ENCODE measurements at places on chromosomes 13 and 19.

GRCh38 chr19:32469795-32470194 lies 64.2 kb downstream of the DPY19L3 start:
- DNase-seq, result no peak

DNA sequence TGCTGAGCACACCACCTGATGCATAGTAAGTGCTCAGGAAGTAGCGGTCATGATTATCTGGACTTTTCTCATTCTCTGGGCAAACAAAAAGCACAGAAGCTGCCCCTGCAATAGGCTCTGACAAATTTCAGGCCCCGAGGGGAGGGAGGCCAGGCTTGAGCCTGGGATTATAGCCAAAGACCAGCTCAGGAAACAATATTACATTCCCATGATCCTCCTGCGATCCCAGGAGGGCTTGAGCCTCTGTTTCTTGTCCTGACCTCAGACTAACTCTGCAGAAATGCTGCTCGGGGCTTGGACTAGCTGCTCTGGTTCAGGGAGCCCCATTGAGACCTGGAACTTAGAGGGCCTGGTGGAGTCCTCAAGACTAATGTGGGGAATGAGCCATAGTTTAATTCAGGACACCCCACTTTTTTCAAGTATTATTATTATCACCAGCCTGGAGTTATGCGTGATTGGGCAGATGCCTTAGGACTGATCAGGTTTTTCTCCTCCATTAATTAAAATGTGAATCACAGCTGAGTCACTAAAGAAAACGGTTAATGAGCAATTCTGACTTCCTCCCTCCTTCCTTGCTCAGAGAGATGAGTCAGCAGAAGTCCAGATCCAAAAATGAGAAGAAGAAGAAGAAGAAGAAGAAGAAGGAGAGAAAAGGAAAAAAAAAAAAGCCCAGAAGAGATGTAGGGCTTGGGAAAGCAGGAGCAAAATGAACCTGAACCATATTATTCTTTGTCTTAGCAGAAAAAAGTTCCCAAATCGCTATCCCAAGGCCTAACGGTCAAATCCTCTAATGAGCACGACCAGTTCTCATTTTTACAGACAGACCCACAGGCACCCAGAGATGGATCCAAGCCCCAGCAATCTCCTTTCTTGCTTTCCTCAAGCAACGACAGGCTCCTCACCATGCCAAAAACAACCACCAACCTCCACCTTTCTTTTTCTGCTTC lies 107.2 kb downstream of the CACNA1A start:
- no peak for DNase-seq

DNA sequence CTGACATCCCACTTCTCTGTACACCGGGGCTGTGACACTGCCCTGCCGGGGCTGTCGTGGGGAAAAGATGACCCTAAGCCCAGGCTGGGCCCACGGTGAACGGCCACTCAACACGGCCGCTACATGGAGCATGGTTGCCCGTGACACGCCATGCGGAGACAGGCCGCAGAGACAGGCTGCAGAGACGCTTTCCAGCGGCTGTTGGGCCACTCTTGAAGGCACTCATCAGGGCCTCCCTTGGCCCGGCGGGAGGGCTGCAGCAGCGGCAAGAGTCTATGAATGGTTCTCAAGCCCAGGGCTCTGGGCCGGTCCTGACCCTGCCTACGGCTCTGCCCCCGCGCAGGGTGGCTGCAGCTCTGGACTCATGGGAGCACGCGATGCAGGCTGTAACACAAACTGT lies 22.1 kb downstream of the ADPRHL1 start:
- no peak for DNase-seq

GRCh38 chr19:38848299-38849146 lies 1.3 kb downstream of the HNRNPL start:
- DNase-seq, result no peak

- DNase-seq, result no peak
These were observed 26.4 kb downstream of the GRTP1 start for GRCh38 chr13:113337556-113337955.

Measured in activated CD8-positive, alpha-beta memory T cell treated with anti-CD3 and anti-CD28 coated beads, Interleukin-2, amount 50 U/mL, for 4 hours (primary cell).